ENCODE measurements at places on chromosomes 11 and 22. TPM values are rescaled to one million over a fixed set of nuclear protein-coding genes. Genes with fewer than 3 reads are reported as not detected.

The MOGAT2 gene
- total RNA-seq: not detected

The C1QTNF5 gene
- 27.9 TPM for total RNA-seq

The PLA2G6 gene
- total RNA-seq: 28.3 TPM

The PTGDR2 gene
- not detected for total RNA-seq

The APOA5 gene
- not detected for total RNA-seq

The TMX2 gene
- 68.5 TPM for total RNA-seq

The APOL3 gene
- 5.5 TPM for total RNA-seq

The VPS11 gene
- 21.0 TPM for total RNA-seq

The C11orf91 gene
- total RNA-seq: not detected

The C22orf31 gene
- not detected for total RNA-seq

The NPAS4 gene
- total RNA-seq: not detected

The TMEM191C gene
- 0.32 TPM for total RNA-seq

The TIMP3 gene
- total RNA-seq: 1,244 TPM

The COPB1 gene
- 366 TPM for total RNA-seq

The TREH gene
- total RNA-seq: not detected

The P4HA3 gene
- total RNA-seq: 24.3 TPM

The KRTAP5-11 gene
- not detected for total RNA-seq

The KLHDC7B gene
- not detected for total RNA-seq

The LDLRAD3 gene
- 3.3 TPM for total RNA-seq

The ENTHD1 gene
- total RNA-seq: not detected

The SEC14L6 gene
- total RNA-seq: not detected

The PHOX2A gene
- total RNA-seq: not detected

The GGTLC3 gene
- not detected for total RNA-seq

The CEP126 gene
- total RNA-seq: 2.0 TPM

Data from GM23248 (cell line).